ENCODE measurements at places on chromosomes 3 and 15.

DNA sequence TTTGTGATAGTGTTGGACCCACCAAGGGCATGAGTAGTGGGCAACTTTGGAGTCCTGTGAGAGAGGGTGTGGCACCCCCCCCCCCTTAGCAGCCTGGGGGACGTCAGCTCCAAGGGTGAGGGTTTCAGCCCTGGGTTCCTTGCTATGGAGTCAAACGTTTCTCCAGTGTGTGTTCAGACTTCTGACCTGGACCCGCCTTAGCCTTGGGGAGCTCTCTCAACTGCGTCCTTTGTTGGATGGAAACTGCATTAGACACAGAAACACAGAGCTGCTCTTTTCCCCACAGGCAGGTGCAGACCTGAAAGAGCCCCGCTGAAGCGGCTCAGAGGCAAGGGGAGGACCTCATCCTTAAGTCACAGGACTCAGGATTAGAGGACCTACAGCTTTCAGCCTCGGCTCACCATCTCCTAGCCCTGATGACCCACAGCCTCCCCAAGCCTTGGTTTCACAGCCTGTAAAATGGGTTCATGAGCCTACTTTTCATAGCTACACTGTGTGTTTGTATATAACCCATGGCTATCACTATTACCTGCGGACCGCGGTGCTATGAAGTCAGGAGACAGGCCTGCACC lies 19.9 kb downstream of the ZNF710 start:
- DNase-seq, result no peak

GRCh38 chr3:126137490-126138130 lies 42.8 kb downstream of the ALDH1L1 start:
- DNase-seq, result peak; percentile 8

GRCh38 chr3:31250116-31250777 lies 282.5 kb upstream of the STT3B start:
- no peak for DNase-seq

DNA sequence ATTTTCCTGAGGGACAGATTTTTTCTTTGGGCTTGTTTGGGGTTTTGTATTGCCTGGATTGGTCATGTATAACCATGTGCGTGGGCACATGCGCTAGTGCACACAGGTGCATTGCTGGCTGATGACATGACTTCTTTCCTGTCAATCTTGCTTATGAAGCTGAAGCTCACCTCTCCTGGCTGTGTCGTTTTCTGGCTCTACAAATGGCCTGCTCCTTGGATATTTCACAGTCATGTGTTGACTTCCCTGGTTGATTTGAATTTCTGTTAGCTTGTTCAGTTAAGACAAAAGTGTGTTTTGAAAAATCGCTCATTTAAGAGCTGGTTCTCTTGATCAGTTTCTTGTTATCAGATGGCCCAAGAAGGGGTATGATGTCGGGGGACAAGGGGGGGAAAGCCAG lies 11.5 kb downstream of the PTPRG start:
- DNase-seq, result no peak

- DNase-seq, result no peak
Observed at GRCh38 chr3:98500019-98500418, 2.5 kb downstream of the OR5K2 start.

DNA sequence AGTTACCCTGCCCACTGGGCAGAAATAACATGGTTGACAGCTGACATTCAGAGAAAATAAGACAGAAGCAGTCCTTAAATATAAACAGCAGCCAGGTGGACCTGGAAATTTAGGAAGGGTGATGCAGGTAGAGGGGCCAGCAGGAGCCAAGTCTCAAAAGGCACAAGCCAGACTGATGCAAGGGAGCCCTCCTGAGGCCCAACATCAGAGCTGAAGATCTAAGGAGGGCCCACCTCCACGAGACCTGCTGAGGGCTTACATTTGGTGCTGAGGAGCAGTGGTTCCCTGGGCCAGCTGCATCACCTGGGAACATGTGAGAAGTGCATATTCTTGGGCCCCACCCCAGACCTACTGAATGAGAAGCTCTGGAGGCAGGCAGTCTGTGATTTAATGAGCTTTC lies 105.5 kb upstream of the TRIM42 start:
- DNase-seq, result no peak

- no peak for DNase-seq
Observed at GRCh38 chr15:81381720-81382119, 7.7 kb upstream of the TMC3 start.

DNA sequence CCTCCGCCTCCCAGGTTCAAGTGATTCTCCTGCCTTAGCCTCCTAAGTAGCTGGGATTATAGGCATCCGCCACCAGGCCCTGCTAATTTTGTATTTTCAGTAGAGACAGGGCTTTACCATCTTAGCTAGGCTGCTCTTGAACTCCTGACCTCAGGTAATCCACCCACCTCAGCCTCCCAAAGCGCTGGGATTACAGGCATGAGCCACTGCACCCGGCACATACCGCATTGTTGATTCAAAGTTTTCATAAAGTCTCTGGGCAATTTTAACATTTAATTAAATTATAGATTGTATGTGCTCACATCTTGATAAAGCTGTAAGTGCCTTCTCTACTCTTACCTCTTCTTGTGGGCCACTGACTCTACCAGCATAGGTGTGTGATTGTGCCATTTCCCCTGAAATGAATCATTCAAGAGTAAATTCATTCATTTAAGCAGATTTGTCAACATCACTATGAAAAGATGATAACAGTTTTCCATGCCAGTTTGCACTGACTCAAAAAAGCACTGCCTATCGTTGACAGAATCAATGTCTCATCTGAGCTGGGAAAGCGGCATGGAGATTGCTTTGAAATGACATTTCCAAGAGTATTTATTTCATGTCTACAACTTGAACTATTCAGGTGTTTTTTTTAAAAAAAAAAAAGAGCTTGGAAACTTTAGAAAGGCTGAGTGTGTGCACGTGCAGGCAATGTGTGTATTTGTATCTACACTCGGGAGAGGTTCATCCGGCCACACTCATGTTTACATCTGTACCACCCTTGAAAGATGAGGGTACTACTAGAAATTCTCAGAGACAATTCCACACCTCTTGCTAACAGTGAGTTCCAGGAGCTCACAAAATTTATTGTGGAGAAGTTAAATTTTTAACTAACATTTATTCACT lies 3.5 kb downstream of the BCL2A1 start:
- DNase-seq, result no peak

DNA sequence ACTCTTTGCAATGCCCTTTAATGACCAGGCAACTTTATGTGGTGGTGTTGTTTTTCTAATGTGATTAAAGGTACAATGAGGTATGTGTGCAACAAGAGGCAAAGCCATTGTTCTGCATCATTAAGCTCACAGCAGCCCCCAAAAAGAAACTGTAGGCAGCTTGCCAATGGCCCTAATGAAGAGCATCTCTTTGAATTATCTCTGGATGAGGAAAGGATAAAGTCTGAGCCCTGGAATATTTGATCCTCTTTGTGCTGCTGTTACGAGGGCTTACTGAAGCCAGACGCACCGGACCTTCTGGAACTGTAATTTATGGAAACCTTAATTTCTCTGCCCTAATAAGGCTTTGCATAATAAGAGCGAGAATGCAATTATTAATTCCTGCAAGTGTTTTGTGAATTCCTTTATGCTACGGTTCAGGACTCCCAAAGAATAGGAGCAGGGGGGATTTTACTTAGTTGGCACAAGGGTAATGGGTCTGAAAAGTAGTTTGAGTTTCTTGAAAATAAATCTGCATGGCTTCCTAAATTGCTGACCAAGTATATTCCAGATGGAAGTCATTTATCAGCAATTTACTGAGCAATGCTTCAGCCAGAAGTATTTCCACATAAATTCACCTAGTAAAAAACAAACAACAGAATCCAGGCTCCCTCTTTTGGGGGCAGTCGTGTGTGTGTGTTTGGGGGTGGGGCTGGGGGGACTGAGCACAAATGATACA lies 193.4 kb downstream of the PDZRN3 start:
- no peak for DNase-seq
